ENCODE measurements at places on chromosomes 1 and 21.

DNA sequence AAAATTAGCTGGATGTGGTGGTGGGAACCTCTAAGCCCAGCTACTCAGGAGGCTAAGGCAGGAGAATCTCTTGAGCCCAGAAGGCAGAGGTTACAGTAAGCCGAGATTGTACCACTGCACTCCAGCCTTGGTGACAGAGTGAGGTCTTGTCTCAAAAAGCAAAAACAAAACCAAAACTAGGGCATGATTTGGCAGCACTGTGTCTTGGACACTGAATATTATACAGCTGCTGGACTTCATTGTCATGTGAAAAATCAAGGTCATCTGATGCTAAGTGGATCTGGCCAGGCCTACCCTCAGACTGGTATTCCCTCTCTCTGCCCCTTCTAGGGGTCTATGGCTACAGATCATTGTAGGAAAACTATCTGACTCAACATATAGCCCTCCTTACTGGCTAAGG, 55.2 kb upstream of the MRPS6 start:
- peak; percentile 81 for DNase-seq

- no peak for DNase-seq
These were observed 23.6 kb downstream of the DIP2A start for GRCh38 chr21:46482225-46482845.

DNA sequence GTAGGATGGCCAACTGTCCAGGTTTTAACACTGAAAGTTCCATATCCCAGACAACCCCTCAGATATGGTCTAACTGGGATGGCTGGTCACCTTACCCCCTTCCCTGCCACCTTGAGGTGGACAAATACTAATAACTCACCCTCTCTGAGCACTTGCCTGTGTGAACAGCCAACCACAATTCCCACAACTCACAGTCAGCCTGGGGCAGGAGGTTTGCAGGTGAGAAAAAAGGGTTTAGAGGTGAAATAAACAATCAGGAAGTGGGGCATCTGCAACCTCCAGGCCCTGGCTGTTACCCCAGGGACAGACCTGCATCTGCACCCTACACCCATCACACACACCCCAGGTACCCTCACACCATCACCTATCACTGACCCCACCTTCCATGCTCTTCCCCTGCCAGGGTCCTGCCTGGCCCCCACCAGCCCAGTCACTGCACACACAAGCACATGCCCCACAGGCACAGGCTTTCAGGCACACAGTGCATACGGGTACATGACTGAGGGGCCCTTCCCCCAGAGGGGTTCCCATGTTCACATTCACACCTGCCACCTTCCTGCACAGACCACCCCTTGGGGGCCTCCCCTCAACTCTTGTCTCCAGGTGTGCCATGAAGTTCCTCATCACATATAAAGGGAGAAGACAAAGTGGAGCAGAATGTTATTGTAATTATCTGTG, 679.5 kb downstream of the MATN1 start:
- DNase-seq: no peak

- DNase-seq: no peak
These were observed 28.4 kb upstream of the FHAD1 start for GRCh38 chr1:15218287-15219279.

DNA sequence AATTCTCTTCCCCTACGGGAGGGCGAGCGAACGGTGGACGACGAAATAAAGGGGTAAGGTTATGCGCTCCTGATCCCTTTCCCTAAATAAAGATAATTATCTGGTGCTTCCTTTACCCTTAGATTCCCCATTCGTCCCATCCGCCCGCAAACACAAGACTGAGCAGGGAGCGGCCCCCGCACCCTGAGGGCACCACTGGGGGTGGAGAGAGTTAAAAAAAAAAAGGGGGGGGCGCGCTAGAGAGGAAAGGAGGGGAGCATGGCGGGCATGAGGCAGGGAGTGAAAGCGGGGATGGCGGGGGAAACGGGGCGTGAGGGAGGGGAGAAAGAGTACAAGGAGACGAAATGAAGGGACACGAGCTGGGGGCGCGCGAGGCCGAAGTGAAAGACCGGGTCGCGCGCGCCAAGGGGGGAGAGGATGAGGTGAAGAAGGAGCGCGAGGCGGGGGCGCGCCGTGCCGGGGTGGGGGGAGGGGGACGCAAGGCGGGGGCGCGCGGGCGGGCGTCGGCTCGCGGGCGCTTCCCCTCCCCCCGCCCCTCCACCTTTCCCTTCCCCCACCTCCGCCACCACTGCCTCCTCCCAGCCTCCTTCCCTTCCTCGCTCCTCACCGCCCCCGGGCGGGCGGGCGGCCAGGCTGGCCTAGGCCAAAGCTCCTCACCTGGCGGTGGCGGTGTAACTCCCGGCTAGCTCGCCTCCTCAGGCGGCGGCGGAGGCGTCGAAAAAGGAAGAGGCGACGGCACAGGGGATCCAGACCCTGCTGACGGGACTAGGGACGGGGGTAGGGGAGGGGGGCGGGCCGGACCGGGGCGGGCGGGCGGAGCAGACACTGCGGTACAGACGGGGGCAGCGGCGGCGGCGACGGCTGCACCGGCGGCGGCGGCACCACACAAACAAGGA, 448 bp downstream of the GATAD2B start:
- DNase-seq: no peak

DNA sequence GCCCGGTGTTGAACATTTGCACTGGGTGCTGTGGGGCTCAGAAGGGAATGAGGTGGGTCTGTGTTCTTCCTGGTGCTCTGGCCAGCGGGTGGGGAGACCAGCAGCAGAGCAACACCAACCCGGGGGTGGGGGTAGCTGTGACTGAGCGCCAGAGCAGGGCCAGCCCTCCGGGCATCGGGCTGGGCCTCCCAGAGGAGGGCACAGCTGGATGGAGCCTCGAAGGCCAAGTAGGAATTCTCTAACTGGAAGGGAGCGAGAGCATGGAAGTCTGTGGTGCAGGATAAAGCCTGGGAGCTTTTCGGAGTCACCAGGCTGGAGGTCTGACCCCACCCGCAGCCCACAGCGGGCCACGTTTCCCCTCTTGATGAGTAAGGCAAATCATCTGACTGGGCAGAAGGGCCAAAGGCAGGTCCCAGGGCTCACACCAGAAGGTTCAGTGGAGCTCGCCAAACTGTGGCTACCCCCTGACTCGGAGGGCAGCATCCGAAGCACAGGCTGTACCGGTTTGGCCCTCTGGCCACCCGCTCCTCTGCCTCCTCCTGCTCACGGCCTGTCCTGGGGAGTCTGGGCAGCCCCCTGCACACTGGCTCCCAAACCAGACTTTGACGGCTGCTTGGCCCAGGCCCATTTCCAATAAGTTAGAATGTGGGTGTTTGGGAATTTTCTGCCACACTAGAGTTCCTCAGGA, 18.8 kb downstream of the SLC1A7 start:
- no peak for DNase-seq

- no peak for DNase-seq
These were observed 119.7 kb downstream of the GDAP2 start for GRCh38 chr1:117809764-117810163.

- no peak for DNase-seq
These were observed 610 bp downstream of the WDR26 start for GRCh38 chr1:224433701-224434672.

DNA sequence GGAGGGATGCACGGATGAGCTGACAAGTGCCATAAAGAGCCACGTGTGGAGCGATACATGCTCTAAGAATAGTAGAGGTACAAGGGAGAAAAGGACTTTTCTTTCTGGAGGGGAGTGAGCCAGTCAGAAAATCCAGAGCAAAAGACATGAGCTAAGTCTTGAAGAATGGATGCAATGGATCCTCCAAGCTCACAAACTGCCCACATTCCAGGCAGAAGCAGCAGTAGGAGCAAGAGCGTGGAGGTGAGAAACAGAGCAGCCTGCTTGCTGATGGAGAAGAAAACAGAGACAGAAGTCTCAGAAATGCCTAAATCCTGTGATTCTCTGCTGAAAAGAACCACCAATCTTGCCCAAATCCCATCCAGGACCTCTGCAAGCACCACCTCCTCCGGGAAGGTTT, 78.2 kb upstream of the RALGPS2 start:
- DNase-seq: no peak

DNA sequence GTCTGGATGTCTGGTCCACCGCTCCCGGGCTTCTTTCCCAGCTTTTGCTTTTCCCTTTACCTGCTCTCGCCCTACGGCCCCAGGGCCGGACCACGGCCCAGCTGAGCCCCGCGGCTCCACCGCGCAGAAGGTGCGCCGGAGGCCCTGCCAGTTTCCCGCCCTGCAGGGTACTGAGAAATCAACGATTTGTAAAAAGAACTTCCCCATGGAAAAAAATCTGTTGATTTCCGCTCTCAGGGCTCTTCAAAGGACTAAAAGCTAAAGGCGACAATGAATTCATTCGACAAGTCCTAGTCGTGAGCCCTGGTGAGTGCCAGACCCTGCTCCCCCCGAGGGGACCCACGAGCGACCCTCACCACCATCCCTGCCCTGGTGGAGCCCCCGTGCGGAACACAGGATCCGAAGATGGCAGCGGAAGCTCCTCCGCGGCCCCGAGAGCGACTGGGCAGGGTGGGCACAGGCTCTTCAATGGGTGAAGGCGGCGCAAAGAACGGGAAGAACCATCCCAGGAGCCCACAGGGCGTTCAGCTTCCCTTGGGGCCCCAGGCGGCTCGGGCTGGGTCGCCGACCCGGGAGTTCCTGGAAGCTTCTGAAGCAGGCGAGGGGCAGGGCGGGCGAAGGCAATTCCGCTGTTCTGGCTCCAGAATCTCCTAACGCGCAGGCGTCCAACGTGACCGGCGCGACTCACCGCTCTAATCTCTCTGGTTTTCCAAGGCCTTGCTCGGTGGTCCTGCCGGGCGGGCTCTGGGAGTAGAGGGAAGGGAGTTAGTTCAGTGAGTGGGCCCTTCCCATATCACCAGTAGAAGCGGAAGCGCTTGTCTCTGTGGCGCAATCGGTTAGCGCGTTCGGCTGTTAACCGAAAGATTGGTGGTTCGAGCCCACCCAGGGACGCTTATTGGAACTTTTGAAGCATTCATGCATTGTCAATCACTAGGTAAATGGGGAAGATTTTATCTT, 6.6 kb upstream of the RNU1-2 start:
- DNase-seq: no peak

DNA sequence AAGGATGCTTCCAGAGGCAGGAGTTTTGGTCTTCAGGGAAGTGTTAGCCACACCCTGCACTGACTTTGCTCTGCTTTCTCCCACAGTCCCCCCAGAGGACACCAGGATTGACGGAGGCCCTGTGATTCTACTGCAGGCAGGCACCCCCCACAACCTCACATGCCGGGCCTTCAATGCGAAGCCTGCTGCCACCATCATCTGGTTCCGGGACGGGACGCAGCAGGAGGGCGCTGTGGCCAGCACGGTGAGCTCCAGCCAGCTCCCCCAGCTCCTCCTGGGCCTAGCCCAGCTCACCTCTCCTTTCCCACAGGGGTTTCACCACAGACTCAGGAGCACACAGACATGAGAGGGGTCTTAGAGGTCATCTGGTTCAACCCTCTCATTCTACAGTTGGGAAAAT, 90.9 kb downstream of the KIRREL1 start:
- DNase-seq: no peak

- DNase-seq: no peak
These were observed 81.7 kb upstream of the TSPAN2 start for GRCh38 chr1:115170961-115171392.

DNA sequence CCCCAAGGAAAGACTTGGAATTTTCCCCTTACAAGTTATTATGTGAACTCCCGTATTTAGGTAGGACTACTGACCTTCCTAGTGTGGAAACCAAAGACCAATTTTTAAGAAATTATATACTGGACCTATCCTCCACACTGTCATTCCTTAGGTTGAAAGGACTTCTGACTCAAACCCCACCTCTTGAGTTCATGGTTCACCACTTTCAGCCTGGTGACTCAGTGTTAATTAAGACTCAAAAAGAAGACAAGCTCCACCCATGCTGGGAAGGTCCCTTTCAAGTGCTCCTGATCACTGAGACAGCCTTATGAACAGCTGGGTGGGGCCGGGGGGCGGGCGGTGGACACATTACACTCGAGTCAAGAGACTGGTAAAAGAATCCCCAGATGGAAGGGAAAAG, 113.2 kb downstream of the LRRC53 start:
- DNase-seq: no peak

GRCh38 chr1:169484683-169485430, 887 bp downstream of the SLC19A2 start:
- DNase-seq: peak; percentile 60

DNA sequence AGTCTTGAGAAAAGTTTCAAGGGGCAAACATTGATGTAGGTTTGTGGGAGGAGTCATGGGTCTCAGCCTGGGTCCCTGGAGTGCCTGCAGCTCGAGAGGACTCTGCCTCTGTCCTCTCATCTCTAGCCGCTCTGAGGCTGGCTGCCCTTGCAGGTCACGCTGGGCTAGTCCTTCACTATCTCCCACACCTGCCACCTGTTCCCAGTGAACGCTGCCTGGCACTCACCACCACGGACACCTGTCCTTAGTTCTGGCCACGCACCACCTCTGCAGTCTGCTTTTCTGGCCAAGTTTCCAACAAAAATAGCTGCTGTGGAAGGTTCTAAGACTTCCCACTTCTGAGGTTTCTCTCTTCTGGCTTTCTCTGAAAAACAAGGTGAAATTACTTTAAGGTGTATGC, 52.5 kb downstream of the SH3BGR start:
- DNase-seq: no peak

GRCh38 chr1:203743091-203743571, 21.9 kb upstream of the LAX1 start:
- no peak for DNase-seq

DNA sequence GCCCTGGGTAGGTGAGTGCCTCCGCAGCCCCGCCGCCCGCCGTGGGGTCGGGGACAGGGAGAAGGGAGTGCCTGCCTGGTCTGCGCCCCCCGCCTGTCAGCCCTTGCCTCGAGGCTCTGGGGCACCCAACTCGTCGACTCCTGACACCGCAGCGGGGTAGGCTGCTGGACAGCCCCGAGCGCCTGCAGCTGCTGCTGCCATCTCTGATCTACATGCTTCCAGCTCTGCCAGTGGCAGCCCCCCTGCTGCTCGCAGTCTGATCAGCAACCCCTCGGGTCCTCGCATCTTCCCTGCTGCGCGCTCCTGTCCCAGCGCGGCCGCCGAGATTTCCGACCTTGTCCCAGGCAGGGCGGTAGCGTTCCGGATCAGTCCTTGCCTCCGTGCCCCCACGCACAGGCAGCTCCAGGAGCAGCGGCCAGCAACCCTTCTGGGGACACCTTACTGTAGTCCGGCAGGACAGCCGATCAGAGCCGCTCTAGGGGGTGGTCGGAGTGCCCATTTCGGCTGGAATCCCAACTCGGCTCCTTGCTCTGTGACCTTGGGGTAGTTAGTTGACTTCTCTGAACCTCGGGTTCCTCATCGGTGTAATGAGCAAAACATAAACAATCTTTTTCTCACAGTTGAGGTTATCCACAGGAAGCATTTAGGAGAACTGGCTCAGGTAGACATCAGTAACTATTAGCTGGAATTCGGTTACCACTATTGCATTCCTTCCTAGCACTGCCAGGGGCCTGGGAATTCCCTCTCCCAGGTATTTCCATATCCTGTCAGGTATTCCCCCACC, 540 bp downstream of the BCAN start:
- DNase-seq: no peak

GRCh38 chr1:41366455-41367287, 5.4 kb downstream of the FOXO6 start:
- no peak for DNase-seq

Data from MM.1S (cell line).